Thoracic aorta (tissue), 2 donors: ENCODE measurements at places on chromosomes 12 and 14.

DNA sequence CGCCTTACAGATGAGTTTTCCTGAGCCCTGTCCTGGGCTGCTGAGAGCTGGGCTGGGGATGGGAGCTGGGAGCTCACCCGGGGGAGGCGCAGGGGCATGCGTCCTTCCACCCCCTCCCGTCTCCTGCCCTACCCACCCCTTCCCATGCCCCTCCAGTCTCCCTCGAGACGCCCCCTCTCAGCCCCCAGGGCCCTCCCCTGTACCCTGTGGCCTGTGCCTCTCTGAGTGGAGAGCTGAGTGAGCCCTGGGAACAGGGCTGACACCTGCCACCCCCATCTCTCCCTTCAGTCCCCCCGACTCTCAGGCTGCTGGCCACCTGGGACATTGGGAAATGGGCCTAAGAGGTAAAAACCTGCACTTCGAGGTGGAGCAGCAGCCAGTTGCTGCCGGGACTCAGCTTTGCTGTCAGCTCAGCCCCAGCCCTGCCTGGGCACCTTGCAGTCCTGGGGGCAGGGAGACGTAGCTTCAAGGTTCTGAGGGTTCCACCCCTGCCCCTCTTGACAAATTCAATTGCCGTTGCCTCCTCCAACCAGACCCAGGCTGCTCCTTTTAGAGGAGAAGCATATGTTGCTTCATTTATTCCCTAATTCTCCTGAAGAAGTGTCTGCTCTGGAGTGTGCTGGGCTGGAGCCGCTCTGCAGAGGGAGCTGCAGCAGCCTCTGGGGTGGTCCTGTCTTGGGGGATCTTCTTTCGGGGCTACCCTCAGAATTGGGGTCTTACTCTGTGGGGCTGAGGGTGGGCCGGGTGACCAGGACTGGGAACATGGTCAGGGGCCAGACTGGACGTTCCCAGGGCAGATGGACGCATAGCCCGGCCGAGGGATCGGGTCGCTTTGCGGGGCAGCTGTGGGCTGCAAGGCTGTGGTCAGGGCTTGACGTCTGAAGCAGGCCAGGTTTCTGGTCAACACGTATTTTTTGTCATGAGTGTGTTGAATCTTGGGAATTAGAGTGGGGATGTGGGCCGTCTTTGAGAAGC, 141.4 kb downstream of the ADGRD1 start:
- no peak for DNase-seq
- H3K27ac ChIP-seq = no peak overlapping the region
- H3K27me3 ChIP-seq = no peaks in the 10 kb centered on the region
- H3K36me3 ChIP-seq = no peaks in the 10 kb centered on the region
- H3K4me3 ChIP-seq = no peak overlapping the region

- no peak overlapping the region for H3K4me3 ChIP-seq
- no peaks in the 10 kb centered on the region for H3K27me3 ChIP-seq
- peaks cover 7% of the 10 kb centered on the region for H3K4me1 ChIP-seq
- no peak overlapping the region for H3K27ac ChIP-seq
- no peak for DNase-seq
Observed at GRCh38 chr12:15829255-15829654, 40.1 kb upstream of the EPS8 start.

DNA sequence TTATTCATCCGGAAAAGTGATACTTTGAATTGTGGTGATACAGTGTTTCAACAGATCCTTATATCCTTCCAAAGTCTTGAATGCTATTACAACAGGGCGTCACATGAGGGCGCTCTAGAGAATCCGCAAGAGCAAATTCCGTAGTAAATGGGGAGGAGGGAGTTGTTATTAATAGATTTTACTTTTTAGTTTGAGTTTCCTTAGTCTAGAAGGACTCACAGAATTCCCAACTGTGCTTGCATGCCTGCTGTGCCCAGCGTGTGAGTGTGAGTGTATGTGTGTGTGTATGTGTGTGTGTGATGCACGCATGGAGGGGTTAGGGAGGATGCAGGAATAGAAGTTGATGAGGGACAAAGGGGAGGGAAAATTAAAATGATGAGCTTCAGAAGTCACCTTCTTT, 375.3 kb downstream of the C12orf75 start:
- H3K4me3 ChIP-seq = no peak overlapping the region
- DNase-seq = no peak
- H3K36me3 ChIP-seq = no peaks in the 10 kb centered on the region
- H3K27me3 ChIP-seq = no peaks in the 10 kb centered on the region

DNA sequence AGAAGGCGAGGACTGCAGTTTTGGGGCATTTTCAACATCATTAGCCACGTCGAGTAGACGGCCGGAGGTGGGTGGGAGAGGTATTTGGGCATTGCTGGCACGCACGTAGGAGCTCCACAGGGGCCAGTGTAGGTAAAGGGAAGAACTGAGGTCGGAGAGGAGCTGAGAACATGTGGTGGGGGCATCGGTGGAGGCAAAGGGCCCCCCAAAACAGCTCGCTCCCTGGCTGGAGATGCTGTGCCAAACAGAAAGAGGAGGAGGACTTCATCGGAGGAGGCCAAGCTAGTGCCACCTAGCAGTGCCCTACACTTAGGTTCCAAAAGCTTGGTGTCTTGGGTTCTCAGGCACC, 52.0 kb upstream of the PPP2R5C start:
- H3K4me1 ChIP-seq = peaks cover 18% of the 10 kb centered on the region
- DNase-seq = no peak
- H3K36me3 ChIP-seq = no peaks in the 10 kb centered on the region
- no peak overlapping the region for H3K27ac ChIP-seq

- no peak overlapping the region for H3K27ac ChIP-seq
- no peaks in the 10 kb centered on the region for H3K27me3 ChIP-seq
- H3K36me3 ChIP-seq = no peaks in the 10 kb centered on the region
- H3K4me1 ChIP-seq = no peaks in the 10 kb centered on the region
Observed at GRCh38 chr14:95034788-95035187, 122.5 kb downstream of the DICER1 start.

DNA sequence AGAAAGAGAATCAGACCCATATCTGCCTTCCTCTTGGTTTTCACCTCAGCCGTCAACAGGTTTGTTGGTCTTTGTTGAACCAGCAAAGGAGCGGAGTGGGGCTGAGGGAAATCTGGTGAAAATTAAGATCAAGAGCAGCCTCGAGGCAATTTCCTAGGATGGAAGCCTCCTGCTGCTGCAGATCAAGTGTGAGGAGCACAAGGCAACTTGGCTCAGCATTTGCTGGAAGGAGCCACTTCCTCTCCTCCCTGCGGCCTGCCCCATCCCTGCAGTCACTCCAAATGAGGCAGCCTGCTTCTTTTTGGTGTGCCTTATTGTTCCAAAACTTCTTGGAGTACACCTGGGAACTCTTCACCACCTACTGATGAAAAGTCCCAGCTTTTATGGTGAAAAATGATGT, 4.9 kb downstream of the TC2N start:
- no peak overlapping the region for H3K4me3 ChIP-seq
- DNase-seq = no peak
- no peak overlapping the region for H3K27ac ChIP-seq
- H3K36me3 ChIP-seq = peaks cover 3% of the 10 kb centered on the region

DNA sequence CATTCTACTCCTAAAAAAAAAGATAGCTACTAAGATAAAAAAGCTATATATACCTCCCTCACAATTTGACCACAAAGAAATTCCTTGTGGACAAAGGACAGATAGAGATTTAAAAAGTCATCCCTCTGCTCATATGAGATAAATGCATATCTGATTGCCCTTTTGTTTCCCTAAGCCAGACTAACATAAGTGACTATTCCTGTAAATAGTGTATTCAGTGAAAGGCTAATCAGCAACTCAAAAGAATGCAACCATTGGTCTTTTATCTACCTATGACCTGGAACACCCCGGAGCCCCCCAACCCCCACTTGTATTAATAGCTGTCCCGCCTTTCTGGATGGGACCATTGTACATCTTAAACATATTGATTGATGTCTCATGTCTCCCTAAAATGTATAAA, 6.3 kb upstream of the TMPO start:
- no peak for DNase-seq
- peaks cover 6% of the 10 kb centered on the region for H3K4me1 ChIP-seq
- H3K27me3 ChIP-seq = no peaks in the 10 kb centered on the region

- no peaks in the 10 kb centered on the region for H3K27me3 ChIP-seq
- H3K4me1 ChIP-seq = peaks cover 8% of the 10 kb centered on the region
- no peak overlapping the region for H3K27ac ChIP-seq
- H3K36me3 ChIP-seq = no peaks in the 10 kb centered on the region
Observed at GRCh38 chr14:72836085-72836484, 57.8 kb downstream of the DPF3 start.

DNA sequence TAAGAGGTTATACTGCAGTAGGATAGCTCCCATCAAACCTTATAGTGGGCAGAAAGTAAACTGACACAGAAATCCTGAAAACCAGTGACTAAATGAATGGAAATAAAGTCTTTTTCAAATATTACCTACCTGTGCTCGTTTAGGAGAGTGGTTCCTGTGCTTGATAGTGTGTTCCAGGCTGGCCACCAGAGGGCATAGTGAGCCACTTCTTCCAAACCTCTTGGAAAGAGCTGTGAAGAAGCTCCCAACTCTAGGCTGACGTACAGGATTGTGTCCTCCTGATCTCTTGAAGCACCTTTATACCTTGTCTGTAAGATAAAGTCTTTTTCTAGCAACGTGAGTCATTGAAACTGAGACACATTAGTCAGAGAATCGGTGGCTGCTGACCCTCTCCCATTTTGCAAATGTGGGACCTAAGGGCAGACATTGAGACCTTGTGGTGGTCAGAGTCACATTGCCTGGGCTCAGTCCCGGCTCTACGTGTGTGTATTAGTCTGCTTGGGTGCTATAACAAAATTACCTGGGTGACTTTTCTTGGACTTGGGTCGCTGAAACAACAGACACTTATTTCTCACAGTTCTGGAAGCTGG, 17.6 kb downstream of the TDP1 start:
- no peak overlapping the region for H3K27ac ChIP-seq
- no peak overlapping the region for H3K4me3 ChIP-seq
- DNase-seq = no peak

DNA sequence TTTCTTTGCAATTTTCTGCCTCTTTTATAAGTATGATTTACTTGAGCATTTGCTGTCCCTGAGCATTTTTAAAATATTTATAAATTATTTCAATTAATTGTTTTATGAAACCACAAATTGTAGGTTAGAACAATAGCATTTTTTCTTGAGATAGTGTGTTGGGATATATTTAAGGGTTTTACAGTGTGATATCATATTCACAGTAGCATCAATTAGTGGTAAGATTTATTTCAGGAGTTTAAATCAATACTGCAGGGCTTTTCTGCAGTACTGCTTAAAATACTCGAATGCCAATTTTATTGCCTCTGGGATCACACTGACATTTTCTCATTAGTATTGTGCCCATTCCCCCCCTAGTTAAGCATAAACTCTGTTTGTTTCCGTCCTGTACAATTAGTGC, 82.2 kb downstream of the BHLHE41 start:
- H3K4me1 ChIP-seq = peaks cover 24% of the 10 kb centered on the region
- H3K36me3 ChIP-seq = no peaks in the 10 kb centered on the region
- no peak overlapping the region for H3K4me3 ChIP-seq

DNA sequence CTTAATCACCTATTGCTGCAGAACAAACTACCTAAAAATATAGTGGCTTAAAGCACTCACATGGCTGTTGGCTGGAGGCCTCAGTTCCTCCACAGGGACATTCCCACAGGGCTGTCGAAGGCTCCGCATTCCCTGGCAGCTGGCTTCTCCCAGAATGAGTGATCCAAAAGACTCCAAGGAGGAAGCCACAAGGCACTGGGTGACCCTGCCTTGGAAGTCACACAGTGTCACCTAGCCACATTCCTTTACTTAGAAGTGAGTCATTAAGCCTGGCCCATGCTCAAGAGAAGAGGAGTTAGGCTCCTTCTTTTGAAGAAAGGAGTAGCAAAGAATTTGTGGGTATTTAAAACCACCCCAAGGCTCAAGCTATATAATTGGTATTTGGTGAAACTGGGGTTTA, 63.9 kb upstream of the MAP1LC3B2 start:
- no peaks in the 10 kb centered on the region for H3K4me1 ChIP-seq
- H3K36me3 ChIP-seq = no peaks in the 10 kb centered on the region
- H3K4me3 ChIP-seq = no peak overlapping the region
- H3K27ac ChIP-seq = no peak overlapping the region

DNA sequence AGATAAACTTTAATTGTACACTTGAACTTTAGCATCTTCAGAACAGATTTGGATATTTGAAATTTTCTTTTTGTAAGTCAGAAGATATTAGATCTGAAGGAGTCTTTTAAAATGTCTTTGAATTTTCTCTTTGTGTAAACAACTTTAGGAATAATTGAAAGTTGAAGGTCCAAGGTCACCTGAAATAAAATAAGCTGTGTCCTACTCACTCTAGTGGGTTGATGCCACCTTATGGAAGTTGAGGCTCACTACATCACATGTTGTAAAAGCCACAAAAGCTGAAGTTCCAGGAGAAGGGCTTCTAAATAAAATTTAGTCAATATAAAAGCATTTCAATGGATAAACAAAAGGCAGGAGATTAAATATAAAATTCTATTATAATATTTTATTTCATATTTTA, 122.0 kb upstream of the ATXN7L3B start:
- no peak overlapping the region for H3K27ac ChIP-seq
- H3K36me3 ChIP-seq = no peaks in the 10 kb centered on the region
- H3K27me3 ChIP-seq = no peaks in the 10 kb centered on the region
- no peaks in the 10 kb centered on the region for H3K4me1 ChIP-seq
- DNase-seq = no peak

DNA sequence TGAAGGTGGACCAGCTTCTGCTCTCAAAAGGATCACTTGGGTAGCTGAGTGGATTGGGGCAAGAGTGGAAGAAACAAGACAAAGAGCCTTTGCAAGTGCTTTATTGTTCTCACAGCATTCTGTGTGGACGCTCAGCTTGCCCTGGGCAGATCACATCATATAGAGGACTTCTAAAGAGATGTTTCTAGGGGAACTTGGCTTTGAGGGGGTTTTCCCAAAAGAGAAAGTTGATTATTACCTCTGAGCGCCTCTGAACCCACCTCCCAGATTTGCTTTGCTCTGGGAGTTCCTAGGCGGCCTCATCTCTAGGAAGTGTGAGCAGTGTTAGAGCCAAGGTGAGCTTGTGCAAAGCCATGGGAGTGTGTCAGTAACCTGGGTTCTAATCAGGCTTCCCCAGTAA, 81.7 kb downstream of the RIN3 start:
- DNase-seq = no peak
- peaks cover 15% of the 10 kb centered on the region for H3K4me1 ChIP-seq
- H3K27me3 ChIP-seq = no peaks in the 10 kb centered on the region
- H3K4me3 ChIP-seq = no peak overlapping the region
- no peaks in the 10 kb centered on the region for H3K36me3 ChIP-seq

DNA sequence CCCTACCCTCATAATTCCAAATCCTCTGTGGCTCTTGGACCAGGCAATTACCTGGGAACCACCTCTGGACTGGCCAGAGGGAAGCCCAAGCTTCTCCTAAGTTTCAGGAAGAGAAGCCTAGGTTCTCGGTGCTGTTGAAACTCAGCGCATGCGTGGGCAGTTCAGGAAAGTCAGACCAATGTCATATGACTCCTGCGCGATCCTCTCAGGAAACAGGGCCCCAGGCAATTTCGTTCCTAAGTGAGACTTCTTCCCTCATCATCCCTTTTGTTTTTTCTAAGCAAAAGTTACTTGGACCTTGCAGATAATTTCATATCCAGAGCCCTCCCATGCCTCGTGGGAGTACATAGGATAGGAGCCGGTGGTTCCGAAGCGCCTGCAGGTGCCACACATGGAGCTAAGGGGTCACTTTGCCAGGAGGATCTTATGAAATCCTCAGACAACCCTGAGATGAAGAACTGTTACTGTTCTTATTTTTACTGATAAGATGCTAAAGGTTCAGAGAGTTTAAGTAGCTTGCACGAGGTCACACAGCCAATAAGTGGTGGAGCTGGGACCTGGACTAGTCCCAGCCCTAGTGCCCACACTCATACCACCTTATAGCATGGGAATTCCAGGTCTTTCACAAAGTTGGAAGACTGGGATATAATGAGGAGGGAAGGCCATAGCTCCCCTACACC, 168.2 kb downstream of the ZFP36L1 start:
- H3K4me1 ChIP-seq = no peaks in the 10 kb centered on the region
- no peak overlapping the region for H3K4me3 ChIP-seq
- no peak overlapping the region for H3K27ac ChIP-seq
